Thoracic aorta (tissue), 2 donors: ENCODE measurements at places on chromosomes 7 and 10. TPM values are rescaled to one million over a fixed set of nuclear protein-coding genes. Genes with fewer than 3 reads are reported as not detected.
A peak's percentile ranks its signal among the peaks of the same experiment; 100 is the strongest.

Gene BMPER
- total RNA-seq, result 2.3 TPM

Gene YAE1
- total RNA-seq, result 11.9 TPM

Gene RET
- total RNA-seq, result not detected

Gene DDX50
- total RNA-seq, result 33.9 TPM

- no peak for DNase-seq
Observed at GRCh38 chr10:116141855-116142254, 131.2 kb downstream of the GFRA1 start.

GRCh38 chr10:86362129-86362527, 4.5 kb downstream of the GRID1 start:
- DNase-seq, result no peak

DNA sequence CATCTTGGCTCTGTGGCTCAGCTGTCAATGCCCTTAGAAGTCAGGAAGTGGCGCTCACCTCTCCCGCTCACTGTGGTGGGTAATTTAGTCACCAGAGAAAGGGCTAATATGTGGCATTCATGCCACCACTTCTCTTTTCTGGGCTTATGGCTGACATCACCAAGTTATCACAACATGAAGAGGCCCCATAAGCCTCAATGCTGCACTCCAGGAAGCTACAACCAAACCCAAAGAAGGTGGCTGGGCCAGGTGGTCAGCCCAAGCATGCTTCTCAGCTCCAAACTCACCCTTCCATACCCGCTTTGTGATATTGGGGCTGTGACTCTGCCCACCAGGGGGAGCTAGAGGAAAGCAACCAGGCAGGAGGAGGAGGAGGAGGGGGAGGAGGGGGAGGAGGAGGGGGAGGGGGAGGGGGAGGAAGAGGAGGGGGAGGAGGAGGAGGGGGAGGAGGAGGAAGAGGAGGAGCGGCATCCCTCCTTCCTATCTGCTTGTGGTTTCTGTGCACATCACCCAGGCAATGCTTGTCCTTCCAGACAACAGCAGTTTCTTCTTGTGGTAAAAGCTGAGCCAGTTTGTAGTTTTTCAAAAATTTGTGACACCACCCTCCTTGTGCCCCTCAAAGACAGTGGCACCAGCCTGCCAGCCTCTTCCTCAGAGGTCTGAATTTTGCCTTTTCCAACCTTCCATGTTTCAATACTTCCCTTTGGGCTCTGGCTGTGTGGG, 42.1 kb downstream of the CYP26A1 start:
- peak; percentile 13 for DNase-seq
